ENCODE measurements at places on chromosomes 3 and 15.

DNA sequence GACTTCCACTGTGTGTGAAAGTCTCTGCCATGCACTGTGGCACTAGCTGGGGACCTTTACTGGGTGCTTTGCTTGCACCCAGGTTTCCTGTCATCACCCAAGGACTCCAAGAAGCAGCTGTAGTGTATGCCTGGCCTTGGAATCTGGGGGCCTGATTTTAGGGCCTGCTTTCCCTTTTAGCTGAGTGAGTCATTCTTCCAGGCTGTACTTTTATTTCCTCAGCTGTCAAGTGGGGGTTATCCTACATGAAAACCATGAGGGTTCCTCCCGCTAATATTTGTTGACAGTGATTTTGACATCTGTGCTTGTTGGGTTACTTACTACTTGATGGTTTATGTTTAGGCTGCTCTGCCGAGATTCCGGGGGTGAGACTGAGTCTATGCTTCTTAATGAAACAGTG lies 18.5 kb downstream of the GORASP1 start:
- DNase-seq = no peak

DNA sequence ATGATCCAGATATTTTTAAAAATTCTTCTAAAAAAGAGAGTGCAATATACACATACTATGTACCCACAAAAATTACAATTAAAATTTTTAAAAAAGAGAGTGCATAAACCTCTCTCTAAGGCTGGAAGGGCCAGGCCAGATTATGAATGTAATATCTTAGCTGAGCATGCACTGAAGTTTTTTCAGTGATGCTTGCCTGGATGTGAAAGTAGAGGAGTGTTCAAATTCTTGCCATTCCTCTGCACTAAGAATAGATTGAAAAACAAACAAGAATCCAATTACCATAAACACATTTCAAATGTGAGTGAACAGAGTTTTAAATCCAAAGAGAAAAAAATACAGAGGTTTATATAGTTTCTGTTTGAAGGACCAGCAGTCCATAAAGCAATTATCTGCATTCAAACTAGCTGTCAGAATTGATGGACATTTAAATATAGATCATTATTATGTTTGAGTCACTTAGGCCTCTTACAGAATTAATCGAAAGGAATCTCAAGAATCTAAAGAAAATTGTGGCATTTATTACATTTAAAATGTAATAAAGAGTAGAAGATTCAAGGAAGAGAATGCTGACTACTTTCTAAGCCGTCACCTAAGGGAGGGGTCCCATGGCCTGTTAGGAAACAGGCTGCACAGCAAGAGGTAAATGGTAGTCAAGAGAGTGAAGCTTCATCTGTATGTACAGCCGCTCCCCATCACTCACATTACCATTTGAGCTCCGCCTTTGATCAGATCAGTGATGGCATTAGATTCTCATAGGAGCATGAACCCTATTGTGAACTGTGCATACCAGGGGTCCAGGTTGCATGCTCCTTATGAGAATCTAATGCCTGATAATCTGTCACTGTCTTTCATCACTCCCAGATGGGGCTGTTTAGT lies 159.3 kb upstream of the MDFIC2 start:
- no peak for DNase-seq

DNA sequence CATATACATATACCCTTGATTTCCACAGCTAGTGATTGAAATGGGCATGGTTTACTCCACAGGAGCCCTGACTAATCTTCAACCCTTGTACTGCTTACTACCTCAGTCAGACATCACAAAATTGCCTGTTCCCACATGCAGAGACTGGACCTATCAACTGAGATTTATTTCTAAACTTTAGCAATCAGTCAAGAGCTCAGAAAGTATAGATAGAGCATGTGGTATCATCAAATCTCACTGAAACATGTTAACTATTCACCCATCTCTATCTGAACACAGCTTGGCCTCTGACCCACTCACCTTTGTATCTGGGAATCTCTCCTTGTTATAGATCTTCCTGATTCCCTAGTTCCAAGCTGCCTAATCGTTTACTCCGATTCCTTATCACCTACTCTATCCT lies 14.6 kb downstream of the ADAM10 start:
- no peak for DNase-seq

DNA sequence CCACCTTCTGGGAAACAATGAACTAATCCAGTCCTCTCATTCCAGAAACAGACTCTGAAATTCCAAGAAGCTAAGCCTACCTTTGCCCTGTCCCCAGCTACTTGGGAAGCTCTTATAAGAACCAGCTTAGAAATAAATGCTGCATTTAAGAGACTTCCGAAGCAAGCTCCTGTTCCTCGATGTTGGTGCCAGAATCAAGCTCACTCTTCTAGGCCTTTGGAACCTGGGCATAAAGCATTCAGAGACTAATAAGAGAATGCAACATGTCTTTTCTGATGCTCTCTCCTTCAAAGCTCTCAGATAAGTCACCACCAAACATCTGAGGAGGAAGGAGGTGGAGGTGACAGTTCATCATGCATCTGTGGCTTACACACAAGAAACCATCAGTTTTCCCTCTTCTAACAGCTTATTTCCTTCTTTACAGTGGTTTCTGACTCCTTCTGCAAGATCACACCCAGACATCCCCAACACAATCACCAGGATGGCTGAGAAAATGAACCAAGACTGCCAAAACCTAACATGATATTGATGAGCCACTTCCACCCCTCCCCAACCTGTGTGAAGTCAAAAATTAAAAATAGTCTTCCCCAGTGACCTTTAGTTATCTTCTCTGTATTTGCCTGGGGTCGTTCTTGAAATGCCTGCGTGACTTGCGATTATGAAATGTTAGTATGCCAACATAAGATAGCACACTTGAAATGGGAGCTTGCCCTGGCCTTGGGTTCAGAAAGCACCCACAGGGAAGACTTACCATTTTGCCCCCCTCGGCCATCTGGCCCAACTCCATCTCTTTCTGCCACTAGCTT lies 11.5 kb downstream of the ARHGEF3 start:
- DNase-seq = no peak

DNA sequence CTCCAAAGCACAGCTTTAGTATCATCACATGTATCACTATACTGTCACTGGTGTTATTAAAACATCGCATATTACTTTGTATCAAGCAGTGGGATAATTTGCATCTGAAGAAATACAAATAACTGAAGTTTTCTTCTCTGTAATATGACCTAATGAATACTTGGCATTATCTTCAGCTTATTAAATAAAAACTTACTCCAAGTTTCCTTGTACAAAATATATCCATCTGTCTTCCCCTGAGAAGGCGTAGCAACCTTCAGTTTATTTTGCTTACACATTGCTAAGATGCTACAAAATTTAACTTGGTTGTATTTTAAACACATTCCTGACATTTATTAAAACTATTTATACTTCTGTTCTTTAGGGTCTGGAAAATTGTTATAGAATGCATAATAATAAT lies 13.7 kb downstream of the FGF7 start:
- no peak for DNase-seq

GRCh38 chr3:16301507-16301906 lies 36.5 kb downstream of the OXNAD1 start:
- no peak for DNase-seq

DNA sequence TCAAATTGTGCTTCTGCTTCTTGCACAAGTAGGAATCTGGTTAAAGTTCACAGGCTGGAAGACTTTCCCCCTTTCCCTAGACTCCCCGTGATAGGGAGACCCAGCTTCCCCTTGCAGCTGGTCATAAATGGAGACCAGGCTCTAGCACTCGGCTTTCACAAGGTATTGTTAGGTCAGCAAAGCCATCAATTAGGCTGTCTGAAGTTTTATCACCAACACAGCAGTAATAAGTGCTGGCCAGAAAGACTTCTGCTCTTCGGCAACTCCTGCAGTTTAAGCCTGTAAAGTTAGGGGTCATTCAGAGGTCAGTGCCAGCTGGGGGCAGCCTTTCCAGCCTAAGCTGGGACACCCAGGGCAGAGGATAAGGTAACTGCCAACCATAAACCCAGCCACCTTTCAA lies 203.4 kb downstream of the MEIS2 start:
- no peak for DNase-seq

- no peak for DNase-seq
These were observed 70.1 kb downstream of the AAGAB start for GRCh38 chr15:67184208-67184925.

GRCh38 chr3:160780245-160780644 lies 24.2 kb downstream of the PPM1L start:
- DNase-seq = no peak

GRCh38 chr3:61158216-61158615 lies 93.0 kb downstream of the FHIT start:
- DNase-seq = no peak

DNA sequence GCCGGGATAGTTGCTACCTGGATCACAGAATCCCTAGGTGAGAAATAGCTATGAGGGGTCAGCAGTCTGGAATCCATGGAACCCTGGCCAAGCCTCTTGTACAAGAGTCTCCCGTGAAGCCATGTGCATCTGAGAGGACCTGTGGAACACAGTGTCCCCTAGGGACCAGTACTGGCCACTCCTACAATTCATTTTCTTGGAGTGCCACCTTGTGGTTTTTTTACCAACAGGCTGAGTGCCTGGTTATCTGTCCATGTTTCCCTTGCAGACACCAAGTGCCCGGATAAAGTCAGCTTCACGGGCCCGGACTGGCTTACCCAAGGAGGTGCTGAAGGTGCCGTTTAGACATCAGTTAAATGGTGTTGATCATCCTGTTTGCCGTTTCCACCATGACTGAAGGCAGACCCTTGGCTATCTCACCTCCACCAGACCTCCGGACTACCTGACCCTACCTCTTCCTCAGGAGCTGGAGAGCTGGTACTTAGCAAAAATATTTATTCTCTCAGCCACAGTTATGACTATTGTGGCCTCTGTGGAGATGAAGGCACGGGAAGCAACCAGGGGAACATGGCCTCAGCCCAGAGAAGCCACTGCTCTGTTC lies 93.9 kb downstream of the RBPMS2 start:
- no peak for DNase-seq

GRCh38 chr3:77541203-77541922 lies 501.5 kb downstream of the ROBO2 start:
- DNase-seq = no peak

- DNase-seq = no peak
These were observed 94.0 kb downstream of the ETFA start for GRCh38 chr15:76217029-76217881.

- no peak for DNase-seq
These were observed 97.7 kb downstream of the PLCH1 start for GRCh38 chr3:155647206-155647605.

- no peak for DNase-seq
These were observed 5.9 kb upstream of the FMN1 start for GRCh38 chr15:33200444-33200843.

DNA sequence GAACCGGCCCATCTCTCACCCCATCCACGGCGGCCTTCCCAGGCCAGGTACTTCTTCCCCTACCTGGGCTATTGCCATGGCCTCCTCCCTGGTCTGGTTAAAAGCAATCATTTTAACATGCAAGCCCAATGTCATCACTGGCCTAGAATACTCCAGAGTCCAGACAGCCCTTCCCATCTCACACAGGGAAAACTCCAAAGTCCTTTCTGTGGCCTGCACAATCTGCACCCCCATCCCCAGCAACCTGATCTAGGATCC lies 45.8 kb upstream of the SLCO2A1 start:
- no peak for DNase-seq

GRCh38 chr15:99371180-99372103 lies 120.2 kb downstream of the LRRC28 start:
- DNase-seq = no peak

DNA sequence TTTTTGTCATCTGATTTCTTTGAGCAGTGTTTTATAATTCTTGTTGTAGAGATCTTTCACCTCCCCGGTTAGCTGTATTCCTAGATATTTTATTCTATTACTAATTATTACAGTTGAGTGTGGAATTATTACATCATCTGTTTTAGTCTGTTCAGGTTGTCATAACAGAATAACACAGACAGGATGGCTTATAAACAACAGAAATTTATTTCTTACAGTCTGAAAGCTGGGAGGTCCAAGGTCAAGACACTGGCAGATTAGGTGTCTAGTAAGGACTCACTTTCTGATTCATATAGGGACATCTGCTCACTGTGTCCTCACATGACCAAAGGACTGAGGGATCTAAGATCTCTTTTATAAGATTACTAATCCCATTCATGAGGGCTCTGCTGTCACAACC lies 121.3 kb upstream of the THBS1 start:
- no peak for DNase-seq

DNA sequence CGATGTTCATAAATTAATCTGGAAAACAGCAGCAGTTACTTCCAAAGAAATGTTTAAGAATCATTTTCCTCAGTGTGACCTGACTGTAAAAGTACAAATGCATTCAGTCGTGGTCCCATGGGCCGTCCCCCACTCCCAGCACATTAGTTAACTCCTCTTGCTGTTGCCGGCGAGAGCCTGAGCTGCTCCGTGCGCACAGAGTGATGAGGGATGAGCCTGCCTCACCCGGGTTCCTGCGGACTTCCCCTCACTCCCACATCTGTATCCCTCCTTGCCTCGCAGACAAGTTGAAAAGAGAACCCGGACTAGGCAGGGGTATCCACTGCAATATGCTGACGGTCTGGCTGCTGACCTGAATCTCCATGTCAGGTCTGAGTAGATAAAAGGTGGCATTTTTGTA lies 861.7 kb upstream of the NR2F2 start:
- DNase-seq = no peak

DNA sequence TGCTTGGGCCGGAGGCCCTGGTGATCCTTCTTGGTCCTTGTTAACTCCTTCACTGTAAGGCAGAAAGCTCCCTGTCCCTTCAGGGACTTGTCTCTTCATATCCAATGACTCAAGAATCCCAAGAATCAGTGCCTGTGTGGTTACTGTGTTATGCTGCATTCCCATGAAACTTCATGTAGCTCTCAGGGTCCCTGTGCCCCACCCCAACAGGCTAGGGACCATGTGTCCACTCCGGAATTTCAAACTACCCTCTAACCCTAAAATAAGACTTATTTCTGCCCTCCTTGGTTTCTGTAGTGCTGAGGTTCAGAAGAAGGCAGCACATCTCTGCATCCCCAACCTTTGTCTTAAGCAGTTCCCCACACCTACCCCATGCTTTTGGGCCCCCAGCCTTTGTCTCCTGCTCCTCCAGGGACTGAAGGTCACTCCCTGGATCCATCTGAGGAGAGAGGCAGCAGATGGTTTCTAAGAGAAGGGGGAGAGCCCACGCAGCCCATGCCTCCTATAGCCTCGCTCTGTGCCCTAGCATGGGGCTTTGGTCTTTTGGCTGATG lies 531 bp upstream of the MAP1A start:
- DNase-seq = no peak

- no peak for DNase-seq
These were observed 282.9 kb downstream of the TBC1D5 start for GRCh38 chr3:17459470-17459993.

GRCh38 chr15:37517191-37517895 lies 417.0 kb upstream of the MEIS2 start:
- no peak for DNase-seq

- DNase-seq = no peak
These were observed 820.8 kb downstream of the TBL1XR1 start for GRCh38 chr3:176376531-176376930.

- DNase-seq = no peak
These were observed 589 bp downstream of the ANAPC13 start for GRCh38 chr3:134485075-134485717.

GRCh38 chr3:134804508-134805480 lies 9.7 kb downstream of the EPHB1 start:
- DNase-seq = no peak

GRCh38 chr15:58608129-58608590 lies 141.3 kb downstream of the ADAM10 start:
- no peak for DNase-seq

Measured in stimulated activated CD4-positive, alpha-beta T cell treated with anti-CD3 and anti-CD28 coated beads, Interleukin-12 subunit alpha, Interleukin-12 subunit beta, amount 100 ng/mL, for 48 hours (primary cell).